ENCODE measurements at places on chromosomes 2 and 18.

DNA sequence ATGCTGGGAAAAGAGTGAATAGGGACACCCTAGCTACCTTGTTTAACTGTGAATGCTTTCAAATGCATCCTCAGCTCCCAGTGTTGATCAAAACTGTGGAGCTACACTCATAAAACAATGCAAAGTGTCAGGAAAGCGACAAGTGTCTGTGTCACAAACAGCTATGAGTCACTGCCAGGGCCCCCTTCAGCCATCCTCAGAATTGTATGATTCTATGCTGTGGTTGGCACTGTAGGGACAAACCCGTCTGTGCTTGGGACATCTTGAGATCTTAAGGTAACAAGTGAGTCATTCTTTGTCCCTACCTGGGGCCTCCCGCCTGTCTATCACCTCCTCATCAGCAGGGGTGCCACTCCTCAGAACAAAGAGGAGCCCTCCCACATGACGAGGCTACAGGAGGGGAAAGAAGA lies 42.4 kb downstream of the KLF7 start:
- no peak for DNase-seq

DNA sequence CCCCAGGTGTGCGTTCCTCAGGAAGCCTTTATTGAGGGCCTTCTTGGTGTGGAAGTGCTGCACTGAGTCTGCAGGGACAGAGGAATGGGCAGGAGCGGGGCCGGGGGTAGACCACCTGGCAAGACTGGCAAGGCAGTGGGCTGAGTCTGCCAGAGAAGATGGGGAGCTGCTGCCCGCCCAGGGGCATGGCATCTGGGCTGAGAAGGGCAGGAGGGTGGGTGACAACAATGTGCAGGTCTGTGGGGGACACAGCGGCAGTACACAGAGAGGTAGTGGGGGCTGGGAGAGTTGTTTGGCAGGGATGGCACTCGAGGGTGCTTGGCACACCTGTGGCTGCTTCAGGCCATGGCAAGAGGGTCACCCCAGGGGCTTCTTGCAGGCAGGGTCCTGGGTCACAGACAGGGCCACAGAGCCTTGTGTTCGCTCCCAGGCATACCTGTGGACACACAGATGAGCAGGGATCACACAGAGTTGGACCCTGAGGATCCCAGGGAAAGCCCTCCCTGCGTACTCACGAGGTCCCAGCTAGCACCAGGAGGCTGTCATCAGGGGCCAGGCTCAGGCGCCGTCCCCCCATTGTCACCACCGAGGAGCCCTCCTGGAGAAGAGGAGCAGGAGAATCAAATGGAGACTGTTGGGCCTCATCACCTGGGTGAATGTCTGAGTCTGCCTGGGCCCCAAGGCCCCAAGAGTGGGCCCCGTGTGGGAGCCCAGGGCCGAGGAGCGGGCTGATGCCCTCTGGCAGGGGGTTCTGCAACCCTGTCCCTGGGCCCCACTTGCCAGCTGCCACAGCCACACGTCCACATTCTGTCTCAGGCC lies 3.4 kb upstream of the OXER1 start:
- no peak for DNase-seq

DNA sequence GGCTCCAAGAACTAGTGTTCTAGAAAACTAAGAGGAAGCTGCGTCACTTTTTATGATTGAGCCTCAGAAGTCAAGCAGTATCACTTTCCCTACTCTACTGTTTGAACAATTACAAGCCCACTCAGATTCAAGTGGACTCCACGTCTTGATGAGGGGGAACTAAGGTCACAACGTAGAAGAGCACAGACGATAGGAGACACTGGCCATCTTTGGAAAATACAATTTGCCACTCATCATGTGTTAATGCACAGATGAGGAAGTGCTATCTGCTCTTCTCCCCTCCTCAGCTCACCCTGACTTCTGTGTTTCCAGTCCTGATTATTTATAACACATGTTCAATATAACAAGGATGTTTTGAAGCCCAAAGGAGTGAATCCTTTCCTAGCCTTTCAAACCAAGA lies 76.1 kb upstream of the CYP1B1 start:
- DNase-seq: no peak

GRCh38 chr2:237456200-237456843 lies 30.7 kb upstream of the MLPH start:
- DNase-seq: peak; percentile 88

DNA sequence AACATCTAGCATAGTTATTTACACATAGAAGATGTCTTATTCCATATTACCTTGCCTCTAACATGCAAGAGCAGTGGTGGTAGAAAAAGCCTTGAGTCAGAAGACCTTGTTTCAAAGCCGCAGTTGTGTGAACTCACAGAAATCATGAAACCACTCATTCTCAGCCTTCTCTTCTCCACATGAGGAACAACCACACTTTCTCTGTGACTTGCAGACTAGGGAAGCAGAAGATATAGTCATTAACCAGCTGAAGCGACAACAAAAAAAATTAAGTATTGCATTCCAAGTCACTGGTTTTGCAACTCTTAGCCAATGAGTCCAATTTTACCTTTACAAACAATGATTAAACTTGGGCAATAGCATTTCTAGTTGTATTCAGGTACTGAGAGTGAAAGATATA lies 19.0 kb downstream of the TWSG1 start:
- DNase-seq: no peak

DNA sequence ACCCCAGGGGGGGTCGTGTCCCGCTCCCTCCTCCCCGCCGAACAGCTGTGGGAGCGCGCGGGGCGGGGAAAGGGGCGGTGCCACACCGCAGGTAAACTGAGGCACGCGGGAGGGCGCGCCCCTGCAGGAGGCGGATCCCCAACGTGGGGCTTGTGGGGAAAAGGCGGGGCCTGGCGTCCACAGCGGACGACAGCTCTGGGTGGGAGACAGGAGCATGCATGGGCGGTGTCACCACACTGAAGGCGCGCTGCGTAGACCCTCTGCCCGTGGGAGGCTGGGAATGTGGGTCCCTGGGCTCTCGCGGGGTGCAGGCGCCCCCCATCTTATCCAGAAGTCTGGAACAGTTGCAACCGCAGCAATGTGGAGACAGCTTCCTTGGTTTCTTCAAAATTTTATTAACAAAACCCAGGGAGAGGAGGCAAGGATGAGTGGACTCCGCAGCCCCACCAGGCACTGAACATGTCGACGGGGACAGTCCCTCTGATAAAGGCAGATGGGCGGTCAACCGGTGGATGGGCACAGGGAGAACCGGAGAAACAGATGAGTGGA lies 723 bp upstream of the MBD1 start:
- no peak for DNase-seq

DNA sequence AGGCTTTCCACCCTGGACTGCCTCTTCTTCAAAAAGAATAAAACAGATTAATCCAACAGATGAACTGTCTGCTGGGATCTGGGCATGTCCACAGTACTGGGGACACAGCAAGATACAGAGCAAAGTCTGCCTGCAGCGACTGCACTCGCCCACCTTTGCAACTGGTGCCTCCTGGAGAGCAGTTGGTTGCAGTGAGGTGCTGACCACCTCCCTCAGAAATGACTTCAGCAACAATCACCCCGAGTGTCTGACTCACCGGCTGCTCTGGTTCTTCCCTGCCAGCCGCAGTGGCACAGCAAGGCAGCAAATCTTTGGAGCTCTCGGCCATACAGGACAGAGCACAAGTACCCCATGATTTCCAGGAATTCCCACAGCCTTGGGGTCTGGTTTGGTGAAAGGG lies 179.7 kb downstream of the ANAPC1 start:
- DNase-seq: no peak

GRCh38 chr2:122323927-122324326 lies 568.5 kb downstream of the TSN start:
- no peak for DNase-seq

DNA sequence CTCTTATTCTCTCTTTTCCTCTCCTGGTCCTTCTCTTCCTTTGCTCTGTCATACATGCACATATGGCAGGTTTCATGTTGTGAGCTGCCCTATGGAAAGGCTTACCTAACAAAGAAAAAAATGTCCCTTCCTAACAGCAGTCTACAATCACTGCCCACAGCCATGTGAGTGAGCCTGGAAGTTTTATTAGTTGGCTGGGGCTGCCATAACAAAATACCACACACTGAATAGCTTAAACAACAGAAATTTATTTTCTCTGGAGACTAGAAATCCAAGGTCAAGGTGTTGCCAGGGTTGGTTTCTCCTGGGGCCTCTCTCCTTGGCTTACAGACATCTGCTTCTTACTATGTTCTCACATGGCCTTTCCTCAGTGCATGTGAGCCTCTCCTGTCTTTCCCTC lies 142.1 kb downstream of the TRIB2 start:
- no peak for DNase-seq

GRCh38 chr18:58307441-58307840 lies 263.4 kb downstream of the NEDD4L start:
- DNase-seq: no peak

DNA sequence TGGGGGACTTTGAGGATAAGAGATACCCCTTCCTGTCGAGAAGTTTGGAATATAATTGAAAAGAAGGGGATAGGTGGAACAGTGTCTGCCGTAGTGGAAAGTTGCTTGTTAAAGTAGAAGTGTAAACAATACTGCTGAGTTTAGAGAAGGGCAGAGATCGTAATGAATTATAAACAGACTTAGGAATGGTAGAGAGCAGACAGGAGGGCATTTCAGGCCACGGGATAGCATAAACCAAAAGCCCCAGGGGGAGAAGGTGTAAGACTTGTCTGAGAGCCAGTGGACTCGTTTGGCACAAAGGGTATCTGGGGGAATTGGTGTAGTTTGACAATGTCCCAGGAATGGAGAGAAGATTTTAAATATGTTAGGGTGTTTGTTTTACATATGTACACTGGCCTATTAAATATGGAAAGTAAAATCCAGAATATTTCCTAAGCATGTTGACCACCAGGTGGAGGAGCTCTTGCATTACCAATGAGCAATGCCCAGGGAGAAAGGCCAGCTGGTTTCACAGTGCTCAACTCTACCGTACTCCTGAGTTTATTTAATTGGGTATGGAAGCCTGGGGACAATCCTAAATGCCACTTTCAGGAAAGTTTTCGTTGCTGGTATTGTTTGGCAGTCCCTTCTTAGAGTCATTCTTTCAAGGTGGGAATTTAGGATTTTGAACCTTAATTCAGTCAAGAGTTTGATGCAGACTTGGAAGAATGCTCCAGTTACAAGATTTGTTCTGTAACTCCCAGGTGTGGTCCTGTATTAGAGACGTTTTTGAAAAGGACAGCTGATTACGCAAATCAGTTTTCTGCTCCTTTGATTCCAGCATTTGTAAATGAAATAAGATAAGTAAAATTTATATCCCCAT lies 7.5 kb downstream of the COPS8 start:
- DNase-seq: peak; percentile 52

All from heart left ventricle (tissue), 16 donors.